Activated naive CD4-positive, alpha-beta T cell treated with Interleukin-2 at 50 U/mL for 16 hours (primary cell): ENCODE measurements at places on chromosomes 5 and 9.

- DNase-seq = no peak
Measured at GRCh38 chr5:23136958-23137357, 283.8 kb upstream of the CDH12 start.

DNA sequence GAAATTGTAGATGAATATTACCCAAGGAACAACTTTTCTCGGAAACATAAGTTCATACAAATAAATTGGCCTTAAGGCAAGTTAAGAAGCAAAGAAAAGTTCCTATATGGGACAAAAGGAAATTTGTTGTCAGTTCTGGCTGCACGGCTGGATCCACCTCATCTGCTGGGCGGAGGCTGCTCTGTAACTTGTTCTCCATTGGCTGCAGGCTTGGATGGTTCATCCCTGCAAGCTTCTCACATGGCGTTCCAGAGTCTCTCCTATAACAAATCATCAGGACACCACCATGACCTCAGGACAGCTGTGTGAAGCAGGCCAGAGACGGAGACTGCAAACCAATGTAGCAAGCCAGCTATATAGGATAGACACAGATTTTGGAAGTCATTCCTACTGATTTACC, 81.4 kb upstream of the DAB2 start:
- no peak for DNase-seq

DNA sequence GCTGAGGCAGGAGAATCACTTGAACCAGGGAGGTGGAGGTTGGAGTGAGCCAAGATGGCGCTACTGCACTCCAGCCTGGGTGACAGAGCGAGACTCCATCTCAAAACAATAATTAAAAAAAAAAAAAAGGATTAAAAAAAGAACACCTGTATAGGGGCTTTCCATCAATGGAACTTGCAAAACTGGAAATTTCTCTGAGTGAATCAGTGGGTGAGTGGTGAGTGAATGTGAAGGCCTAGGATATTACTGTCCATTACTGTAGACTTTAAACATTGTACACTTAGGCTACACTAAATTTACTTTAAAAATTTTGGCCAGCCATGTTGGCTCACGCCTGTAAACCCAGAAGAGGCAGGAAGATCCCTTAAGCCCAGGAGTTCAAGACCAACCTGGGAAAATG, 5.7 kb upstream of the RARS1 start:
- DNase-seq = no peak

- no peak for DNase-seq
Measured at GRCh38 chr9:126117158-126117425, 209.5 kb upstream of the MVB12B start.

- no peak for DNase-seq
Measured at GRCh38 chr5:52863715-52864290, 76.1 kb downstream of the ITGA1 start.

GRCh38 chr9:33408087-33408486, 5.7 kb upstream of the AQP7 start:
- DNase-seq = no peak

DNA sequence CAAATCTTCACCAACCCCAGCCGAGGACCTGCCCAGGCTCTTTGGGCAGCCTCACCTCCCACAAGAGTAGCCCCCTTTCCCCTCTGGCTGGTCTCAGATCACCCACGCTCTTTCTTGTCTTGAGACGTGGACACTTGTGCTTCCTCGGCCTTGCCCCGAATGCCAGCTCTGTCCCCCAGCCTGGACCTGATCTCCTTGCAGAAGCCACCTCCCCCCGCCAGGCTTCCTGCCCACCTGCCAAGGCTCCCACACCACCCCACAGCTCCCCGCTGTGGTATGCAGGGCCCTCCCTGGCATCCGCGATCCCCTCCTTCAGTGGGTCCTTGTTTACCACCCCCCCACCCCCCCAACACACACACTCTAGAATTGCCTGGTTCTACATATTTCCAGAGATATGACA, 133.7 kb downstream of the ROR2 start:
- DNase-seq = no peak

- DNase-seq = no peak
Measured at GRCh38 chr5:143752165-143752850, 59.7 kb upstream of the HMHB1 start.

GRCh38 chr9:128494108-128494745, 10.3 kb upstream of the GLE1 start:
- no peak for DNase-seq

- DNase-seq = no peak
Measured at GRCh38 chr5:109700516-109701153, 10.9 kb downstream of the MAN2A1 start.

- no peak for DNase-seq
Measured at GRCh38 chr9:115038178-115038577, 79.8 kb downstream of the TNC start.

GRCh38 chr5:83955916-83956315, 235.3 kb upstream of the HAPLN1 start:
- no peak for DNase-seq

GRCh38 chr5:5616247-5616895, 193.9 kb downstream of the ICE1 start:
- DNase-seq = no peak

- no peak for DNase-seq
Measured at GRCh38 chr9:135544981-135545635, 818 bp upstream of the OBP2A start.

- no peak for DNase-seq
Measured at GRCh38 chr9:106284296-106284695, 578.7 kb upstream of the ZNF462 start.

- no peak for DNase-seq
Measured at GRCh38 chr5:78738693-78739300, 90.2 kb upstream of the LHFPL2 start.

DNA sequence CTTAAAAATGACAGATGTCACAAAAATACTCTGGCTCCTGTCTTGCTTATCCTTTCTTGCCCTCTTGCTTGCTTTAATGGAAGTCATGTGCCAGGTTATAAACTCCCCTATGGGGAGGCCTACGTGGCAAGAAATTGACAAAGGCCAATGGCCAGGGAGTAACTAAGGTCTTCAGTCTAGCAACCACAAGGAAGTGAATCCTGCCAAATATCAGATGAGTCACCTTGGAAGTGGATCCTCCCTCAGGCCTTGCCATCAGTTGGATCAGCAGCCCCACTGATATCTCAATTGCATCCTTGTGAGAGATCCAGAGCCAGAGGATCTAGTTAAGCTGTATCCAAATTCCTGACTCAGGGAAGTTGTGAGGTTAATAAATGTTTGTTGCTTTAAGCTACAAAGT, 82.8 kb downstream of the CAAP1 start:
- DNase-seq = no peak

- no peak for DNase-seq
Measured at GRCh38 chr5:174306345-174307030, 261.0 kb downstream of the NSG2 start.

GRCh38 chr5:35026280-35026840, 21.4 kb downstream of the AGXT2 start:
- DNase-seq = no peak

GRCh38 chr5:157485811-157486210, 25.8 kb downstream of the NIPAL4 start:
- no peak for DNase-seq

- no peak for DNase-seq
Measured at GRCh38 chr5:142152384-142152732, 43.8 kb downstream of the NDFIP1 start.

- no peak for DNase-seq
Measured at GRCh38 chr5:58088941-58089340, 370.9 kb downstream of the PLK2 start.

GRCh38 chr5:36172599-36172998, 20.7 kb downstream of the SKP2 start:
- DNase-seq = no peak
